ENCODE measurements at places on chromosomes 3 and 15.

GRCh38 chr15:52782514-52782913 lies 7.6 kb downstream of the ONECUT1 start:
- no peak for DNase-seq

DNA sequence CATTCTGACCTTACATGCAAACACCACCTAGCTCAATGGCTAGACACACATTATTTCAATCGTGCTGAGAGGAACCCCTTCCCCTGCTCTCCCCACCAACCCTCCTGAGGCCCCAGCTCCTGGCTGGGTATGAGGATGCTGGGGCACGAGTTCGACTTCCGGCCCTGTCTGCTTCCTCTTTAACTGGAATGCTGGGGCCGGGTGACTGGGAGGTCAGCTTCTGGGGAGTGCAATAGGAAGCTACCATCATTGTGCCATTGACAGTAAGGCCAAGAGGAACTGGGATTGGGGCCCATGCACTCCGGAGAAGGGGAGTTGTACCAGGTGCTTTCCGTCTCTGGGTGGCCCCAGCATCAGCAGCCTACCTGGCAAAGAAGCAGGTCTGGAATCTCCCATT lies 15.6 kb upstream of the TLE3 start:
- no peak for DNase-seq

DNA sequence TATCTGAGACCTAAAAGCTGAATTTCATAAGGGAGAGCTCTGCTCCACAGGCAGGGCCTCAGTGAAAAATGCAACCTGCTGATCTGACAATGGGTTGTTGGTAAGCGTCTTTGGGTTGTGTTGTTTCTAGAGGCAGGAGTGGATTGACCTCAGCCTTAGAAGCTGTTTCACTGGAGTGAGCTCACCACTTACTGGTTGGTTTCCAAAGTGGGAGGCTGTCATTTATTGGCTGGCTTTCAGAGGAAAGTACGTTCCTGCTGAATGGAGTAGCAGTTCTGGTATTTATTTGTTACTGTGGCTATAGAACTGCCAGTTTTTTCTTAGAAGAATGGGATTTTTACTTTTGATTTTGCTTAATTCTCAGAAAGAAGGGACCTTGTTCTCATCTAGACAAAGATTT lies 29.3 kb upstream of the COL6A5 start:
- no peak for DNase-seq

DNA sequence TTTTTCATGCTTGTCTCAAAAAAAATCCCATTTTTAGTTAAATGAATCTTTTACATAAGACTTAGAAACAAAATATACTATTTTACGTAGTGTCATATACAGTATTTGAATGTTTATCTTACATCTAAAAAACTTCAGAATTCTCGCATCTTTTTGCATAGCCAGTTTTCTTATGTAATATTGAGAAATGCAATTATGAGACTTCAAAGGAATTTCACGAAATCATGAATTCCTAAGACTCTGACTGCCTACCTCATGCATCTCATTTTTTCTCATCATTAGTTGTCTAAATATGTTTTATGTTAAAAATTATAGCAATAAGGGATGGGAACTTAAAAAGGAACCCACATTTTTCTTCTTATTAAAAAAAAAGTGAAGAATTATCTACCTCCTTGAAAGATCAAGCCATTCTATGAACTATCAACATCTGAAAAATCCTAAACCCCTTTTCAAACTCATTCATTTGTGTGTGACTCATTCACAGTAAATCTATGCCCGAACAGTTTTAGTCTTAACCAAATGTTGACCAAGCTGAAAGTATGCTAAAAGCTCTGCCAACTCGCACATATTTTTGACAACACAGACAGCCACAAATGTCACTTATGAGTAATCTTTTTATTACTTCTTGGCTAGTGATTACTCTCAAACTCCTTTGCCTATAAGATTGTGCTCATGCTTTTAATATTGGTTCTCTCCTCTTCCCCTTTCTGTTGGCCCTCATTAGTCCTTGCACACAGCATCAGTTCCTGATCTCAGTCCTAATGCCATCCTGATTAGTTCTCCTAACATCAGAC lies 115.9 kb downstream of the DCLK3 start:
- DNase-seq, result no peak

DNA sequence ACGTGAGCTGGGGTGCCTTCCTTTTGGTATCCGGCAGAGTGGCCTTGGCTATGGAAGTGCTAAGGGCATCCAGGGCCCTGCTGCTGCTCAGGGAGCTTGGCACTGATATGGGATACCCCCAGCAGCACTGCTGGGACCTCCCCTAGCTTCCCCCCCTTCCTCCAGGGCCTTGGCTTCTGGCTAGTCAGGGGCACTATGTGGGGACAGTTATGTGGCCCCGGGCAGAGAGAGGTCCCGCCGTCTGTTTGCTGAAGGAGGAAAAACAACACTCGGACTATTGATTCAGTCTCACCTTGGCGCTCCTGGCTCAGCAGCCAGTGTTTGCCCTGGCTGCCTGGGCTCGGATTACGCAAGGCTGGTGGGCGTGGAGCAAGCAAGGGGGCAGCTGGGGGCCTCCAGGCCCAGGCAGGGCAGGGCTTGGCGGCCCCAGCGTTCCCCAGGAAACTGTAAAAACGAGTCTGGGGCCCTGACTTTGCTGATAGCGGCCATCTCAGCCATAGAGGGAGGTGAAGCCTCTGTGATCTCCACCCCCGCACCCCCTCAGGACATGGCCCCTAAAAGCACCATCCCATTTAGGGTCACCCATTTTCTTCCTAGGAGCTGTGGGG lies 5.7 kb downstream of the FURIN start:
- DNase-seq, result no peak
